ENCODE measurements at places on chromosomes 12 and 14.

DNA sequence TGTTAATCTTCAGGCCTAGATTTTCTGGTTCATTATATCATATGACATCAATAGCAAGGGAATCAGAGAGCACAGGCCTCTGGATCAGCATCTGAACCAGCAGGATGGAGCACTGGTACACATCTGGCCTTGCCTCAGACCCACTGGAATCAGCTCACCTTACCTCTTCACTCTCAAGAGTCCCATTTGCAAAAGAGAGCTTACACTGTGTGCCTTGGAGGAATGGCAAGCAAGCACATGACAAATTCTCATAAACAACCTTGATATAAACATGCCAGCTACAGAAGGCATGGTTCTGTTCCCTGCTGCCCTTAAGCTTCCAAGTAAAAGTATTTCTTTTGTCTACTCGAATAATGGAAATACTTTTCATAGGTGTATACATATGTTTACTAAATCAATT, 128.6 kb upstream of the CPM start:
- DNase-seq: no peak

DNA sequence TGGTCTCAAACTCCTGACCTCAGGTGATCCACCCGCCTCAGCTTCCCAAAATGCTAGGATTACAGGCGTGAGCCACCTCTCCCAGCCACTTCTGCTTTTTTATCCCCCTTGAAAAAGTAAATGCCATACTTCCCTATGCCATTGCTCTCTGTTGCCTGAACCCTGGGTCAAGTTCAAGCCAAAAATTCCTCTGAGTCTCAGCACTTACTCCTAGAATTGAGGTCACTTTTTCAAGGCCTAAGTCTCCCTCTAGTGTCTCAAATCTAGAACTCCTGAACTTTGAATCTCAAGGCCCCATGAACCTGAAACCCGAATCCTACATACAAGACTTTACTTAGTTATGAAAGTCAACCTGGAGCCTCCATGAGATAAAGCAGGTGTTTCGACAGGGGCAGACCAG, 1.4 kb upstream of the APOBEC1 start:
- no peak for DNase-seq

GRCh38 chr14:59359431-59360124, 105.6 kb downstream of the GPR135 start:
- no peak for DNase-seq

- no peak for DNase-seq
These were observed 477.8 kb downstream of the ZFP36L1 start for GRCh38 chr14:68315081-68315480.

- no peak for DNase-seq
These were observed 3.0 kb downstream of the EVL start for GRCh38 chr14:100067971-100068959.

DNA sequence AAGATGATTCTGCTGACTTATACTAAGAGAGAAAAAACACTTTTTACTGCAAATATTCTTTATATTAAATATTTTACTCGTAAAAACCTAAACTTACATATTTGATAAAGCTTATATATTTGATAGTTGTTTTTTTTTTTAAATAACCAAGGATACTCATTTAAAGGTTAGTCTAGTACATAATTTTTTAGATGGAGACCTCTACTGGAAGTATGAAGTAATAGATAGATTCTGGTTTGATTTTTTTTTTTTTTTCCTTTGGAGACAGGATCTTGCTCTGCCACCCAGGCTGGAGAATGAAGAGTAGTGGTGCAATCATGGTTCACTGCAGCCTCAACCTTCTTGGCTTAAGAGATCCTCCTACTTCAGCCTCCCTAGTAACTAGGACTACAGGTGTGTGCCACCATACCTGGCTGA, 16.4 kb downstream of the ARID2 start:
- peak; percentile 39 for DNase-seq

DNA sequence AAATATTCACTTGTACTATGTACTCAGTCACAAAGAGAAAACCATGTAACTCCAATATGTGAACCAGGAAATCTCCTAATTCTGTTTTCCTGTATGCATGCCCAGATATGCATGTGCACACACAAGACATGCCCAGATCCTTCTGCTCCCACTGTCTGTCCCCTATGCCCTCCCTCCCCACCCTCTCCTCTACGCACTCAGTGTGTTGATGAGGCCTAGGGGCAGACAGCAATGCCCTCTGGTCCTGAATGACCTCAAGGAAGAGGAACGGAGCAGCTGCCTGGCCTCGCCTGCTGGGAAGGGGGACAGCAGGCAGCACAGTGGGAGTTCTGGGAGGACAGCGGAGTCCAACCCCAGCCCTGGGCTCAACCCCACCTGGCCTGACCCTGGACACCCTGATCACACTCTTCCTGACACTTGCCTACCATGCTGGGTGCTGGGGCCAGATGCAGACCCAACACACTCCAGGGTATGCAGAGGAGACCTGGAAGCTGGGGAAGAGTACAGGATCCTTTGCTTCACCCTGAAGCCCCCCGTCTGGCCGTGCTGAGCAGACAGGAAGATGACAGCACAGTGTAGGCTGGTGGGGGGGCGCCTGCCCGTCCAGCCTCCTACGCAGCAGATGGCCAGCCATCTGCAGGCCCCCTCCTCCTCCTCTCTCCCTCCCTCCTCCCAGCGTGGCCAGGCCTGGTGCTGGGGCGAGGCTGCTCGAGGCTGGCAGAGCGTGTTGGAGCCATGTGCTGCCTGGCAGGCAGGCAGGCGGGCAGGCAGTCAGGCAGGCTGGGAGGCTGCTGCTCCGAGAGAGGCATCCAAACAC, 106.6 kb upstream of the NCOR2 start:
- DNase-seq: peak; percentile 92

DNA sequence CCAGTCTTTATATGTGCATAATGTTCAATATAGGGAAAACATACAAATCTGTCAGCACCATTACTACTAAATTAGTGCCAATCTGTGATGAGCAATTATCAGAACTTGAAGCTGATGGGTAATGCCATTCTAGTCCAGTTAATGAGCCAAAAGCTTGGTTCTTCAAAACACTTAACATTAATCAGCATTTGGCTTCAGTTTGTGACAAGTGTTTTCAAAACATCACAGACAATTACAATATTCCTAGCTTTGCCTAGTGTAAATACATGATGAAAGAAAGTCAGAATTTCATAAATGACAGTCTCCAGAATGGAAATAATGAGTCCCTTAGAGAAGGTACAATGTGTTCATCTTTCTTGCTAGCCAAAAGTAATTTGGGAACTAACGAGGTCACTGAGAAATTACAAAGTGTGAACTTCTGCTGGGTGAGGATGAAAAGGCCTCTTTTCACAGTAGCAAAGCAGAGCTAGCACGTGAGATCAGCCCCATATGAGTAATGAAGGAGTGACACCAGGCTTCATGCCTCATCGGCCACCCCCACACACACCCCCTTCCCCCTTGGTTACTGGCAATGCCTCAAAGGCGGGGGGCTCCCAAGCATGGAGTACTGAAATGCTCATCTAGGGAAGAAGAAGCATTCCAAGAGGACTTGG, 180.6 kb upstream of the EEA1 start:
- DNase-seq: no peak

DNA sequence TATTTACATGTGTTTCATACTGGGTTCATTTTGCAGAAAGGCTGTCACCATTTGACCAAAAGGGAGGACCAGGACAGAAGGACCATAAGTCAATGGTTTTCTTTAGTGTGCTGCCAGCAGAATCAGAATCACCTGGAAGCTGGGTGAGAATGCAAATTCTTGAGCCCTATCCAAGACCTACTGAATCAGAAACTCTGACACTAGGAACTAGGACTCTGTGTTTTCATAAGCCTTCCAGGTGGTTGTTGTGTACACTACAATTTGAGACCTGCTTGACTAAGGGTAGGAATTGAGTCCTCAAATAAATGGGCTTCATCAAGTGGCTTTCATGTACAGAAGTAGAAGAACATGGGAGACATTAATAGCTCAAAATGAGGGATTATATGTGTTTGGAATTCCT, 32.2 kb downstream of the PDE6H start:
- no peak for DNase-seq

GRCh38 chr14:68967459-68967940, 11.6 kb downstream of the ACTN1 start:
- no peak for DNase-seq

DNA sequence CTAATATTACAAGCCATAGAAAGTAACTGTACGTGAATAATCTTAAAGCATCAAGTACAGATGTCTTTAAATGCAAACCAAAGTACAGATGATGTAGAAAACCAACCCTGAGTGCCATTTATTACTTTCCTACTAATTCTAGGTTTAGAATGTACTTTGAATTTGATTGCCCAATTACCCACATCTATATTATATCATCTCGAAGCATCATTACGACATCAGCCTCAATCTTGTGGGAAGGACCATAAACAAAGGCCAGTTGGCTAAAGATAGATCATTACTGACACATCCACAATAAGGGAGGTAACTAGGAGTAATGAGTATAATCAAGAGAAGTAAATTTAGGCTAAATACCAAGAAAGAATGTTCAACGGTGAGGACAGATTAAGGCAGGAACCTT, 478.9 kb downstream of the BCAT1 start:
- no peak for DNase-seq

DNA sequence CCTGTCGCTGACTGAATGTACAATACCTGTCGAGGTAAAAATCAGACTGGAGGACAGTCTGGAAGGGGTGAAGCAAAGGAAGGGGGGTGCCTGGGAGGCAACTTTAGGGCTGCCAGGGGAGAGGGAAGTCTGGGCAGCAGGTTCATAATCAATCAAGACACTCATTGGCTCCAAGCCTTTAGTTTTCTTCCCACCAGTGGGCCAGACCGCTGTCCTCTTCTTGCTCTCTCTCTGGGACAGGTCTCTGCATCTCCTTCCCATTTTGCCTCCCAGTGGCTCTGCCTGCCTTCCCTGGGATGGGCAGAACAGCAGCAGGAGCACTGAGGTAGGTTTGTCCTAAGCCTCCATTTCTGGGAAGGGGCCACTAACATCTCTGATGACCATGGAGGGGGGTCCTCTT, 206.5 kb downstream of the TTC8 start:
- DNase-seq: no peak

- DNase-seq: no peak
These were observed 14.6 kb downstream of the GALNT8 start for GRCh38 chr12:4734625-4735340.

- DNase-seq: no peak
These were observed 155.2 kb upstream of the ALG10B start for GRCh38 chr12:38161123-38162000.

DNA sequence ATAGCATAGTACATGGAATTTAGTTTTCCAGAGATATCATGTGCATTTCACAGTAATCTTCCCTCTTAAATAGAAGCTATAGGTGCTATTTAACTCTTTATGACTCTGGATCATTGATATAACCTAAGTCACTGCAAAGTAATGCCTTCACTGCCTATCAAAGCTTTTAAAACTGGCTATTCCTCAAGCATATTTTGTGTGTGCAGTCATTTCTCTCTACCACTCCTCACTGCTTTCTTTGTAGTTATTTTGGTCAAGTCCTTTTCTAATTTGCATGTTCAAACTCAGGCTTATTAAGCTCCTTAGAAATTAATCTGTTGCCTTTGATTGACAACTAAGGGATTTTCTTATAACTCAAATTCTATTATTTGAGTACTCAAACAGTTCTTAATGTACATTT, 79.4 kb upstream of the PLEKHG7 start:
- DNase-seq: no peak

GRCh38 chr14:74421981-74422380, 4.0 kb downstream of the SYNDIG1L start:
- no peak for DNase-seq

DNA sequence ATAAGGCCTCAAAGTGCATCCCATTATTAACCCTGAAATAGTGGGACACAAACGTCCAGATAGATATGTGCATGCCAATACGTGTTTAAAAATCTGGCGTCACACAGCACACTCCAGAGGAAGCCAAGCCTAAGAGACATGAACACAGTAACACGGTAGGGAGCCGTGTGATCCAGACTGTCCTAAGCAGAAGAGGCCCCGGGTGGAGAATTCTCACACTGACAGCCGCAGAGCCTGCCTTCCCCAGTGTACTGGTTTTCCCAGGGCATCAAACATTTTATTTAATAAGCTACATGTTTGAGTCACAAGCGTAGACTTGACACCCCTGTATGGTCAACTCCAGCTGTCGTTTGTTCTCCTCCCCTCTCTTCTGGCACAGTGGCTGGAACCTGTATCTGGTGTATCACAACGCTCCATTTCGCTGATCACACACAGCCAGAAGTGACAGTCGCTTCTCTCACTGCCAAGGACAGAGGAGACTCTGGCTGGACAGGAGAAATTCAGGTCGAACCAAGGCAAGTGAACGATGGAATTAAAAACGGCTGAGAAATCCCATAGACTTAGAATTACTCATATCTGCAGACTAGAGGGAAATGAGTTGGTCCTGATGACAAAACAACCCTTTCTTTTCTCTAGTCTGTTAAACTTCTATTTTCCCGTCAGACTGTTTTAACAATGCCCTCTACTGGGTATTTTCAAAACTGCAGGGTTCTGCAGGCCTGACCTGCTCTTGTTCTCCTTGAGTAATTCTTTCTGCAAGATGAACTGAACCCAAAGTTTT, 359.9 kb downstream of the RGS6 start:
- DNase-seq: peak; percentile 31

DNA sequence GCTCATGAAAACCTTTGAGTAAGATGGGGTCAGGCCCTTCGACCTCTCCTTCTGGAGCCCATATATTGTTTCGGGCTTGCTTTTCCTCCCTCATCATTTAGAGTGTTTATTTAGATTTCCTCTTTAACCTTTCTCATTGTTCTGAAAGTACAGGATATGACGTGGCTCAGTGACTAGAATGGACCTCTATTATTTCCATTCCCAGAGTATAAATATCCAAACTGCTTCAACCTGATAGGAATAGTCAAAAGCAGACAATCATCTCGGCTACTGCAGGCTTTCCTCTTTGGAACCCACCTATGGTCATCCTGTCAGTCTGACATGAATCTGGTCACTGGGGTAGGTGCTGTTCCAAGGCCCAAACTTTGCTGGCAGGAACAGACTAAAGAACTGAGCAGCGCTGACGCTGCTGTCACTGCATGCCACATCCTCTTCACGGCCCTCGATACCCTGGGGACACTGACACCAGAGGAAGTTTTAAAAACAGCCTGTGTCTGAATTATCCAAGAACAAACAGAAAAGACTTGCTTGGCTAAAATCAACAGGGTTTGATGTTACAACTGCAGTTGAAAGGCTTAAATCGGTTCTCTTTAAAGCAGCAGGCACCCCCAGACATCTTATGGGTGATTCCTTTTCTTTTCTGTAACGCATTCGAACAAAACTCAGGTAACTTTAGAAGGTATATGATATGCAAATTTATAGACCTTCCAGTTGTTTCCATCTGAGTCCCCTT, 5.0 kb upstream of the DDX47 start:
- no peak for DNase-seq

Data from SK-N-SH (cell line).